ENCODE measurements at places on chromosomes 6 and 20.

- no peak for DNase-seq
These were observed 12.6 kb upstream of the ZFP64 start for GRCh38 chr20:52204136-52204535.

GRCh38 chr6:24891004-24891403 lies 44.8 kb downstream of the RIPOR2 start:
- no peak for DNase-seq

DNA sequence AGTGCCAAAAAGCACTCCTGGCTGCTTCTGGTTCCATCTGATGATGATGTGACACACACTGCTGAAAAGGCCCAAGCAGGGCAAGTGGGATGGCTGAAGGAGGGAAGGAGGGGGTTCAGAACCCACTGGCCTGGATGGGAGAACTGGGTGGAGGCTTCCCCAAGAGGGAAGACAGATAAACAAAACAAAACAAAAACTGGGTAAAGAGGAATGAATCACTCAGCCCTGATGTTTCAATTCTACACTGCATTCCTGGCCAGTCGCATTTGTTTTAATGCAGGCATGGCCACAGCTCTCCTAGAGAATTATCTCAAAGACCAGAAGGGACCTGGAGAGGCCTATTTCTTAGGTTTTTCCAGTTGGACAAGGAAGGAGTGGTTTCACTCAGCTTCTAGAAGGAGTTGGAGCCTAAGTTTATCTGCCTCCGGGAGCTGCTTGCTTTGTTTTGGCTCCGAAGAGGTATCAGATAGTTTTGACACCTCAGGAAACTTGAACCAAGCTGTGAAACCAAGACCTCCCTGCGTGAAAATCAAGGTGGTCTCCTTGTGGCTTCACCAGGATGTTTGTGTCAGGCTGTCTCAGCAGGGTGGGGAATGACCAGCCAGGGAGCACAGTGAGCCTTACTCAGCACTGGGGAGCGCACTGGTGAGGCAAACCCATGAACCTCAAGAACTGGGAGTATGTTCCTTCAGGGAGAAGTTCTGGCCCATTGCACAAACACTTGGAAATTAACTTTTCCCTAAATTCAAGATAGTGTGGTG lies 16.1 kb downstream of the TTPAL start:
- DNase-seq: no peak

GRCh38 chr6:29531668-29532067 lies 27.9 kb downstream of the UBD start:
- DNase-seq: no peak

DNA sequence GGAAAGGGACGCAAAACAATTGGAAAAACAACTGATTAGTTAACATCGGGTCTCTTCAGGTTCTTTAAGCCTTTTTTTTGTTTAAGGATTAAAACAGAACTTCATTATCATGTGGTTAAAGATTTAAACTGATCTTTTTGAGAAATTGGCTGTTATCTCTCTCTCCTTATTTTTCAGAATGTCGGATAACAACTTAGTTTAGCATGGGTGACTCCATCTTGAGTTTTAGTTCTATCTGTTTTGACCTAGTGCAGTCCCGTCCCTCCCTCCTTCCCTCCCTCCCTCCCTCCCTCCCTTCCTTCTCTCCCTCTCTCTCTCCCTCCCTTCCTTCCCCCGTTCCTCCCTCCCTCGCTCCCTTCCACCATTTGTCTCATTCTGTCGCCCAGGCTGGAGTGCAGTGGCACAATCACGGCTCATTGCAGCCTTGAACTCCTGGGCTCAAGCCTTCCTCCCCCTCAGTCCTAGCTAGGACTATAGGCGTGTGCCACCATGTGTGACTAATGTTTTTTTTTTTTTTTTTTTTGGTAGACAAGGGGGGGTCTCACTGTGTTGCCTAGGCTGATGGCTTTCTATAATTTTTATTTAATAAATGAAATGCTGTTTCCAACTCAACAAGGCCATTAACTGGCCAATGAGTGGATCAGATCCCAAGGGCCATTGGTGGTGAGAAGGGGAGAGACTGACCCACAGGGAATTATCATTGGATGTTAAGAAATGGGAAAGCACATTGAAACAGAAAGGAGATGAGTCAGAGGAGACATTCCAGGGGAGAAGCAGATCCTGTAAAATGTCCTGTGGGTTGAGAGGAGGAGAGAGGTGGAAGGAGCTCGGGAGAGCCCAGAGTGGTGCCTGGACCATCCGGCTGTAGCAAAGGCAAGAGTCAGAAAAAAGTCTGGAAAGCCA lies 13.6 kb downstream of the BAK1 start:
- DNase-seq: no peak

GRCh38 chr6:102680413-102680812 lies 1286.9 kb downstream of the GRIK2 start:
- no peak for DNase-seq

- DNase-seq: no peak
These were observed 757.0 kb downstream of the PTPRT start for GRCh38 chr20:42432496-42433334.

DNA sequence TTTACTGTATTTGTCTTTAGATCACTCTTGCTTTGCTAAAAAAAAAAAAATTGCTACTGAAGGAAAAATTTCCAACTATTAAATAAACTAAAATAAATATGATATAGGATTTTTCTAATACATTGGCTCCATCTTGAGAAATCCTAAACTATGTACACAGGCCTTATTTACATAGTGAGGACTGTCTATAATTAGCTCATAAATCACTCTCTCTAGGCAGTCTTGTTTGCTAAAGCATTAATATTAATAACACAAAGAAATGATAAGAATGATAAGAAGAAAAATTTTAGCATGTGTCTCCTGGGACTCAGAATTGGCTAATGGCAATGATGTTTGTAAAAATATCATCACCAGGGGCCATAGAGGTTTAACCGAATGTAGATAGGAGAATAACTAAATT lies 13.3 kb upstream of the CRYBG1 start:
- no peak for DNase-seq

DNA sequence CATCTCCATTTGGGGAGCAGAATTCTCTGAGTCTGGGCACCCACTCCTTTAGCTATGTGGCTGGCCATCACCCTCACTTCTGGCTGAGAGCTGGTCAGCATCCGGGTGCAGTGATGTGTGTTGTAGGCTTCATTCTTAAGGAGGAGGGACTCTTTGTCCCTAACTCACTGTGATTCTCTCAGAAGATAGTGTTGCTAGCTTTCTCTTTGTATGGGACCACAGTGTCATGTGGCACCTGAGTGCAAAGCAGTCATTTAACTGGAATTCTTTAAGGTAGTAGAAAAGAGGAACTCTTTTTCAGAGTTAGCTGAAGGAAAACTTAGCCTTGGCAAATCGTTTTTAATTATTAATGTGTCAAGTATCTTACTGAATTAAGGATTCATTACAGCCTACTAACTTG lies 165.9 kb downstream of the JARID2 start:
- no peak for DNase-seq

GRCh38 chr20:62885896-62886708 lies 24.5 kb upstream of the TCFL5 start:
- no peak for DNase-seq

GRCh38 chr6:149012040-149012545 lies 265.3 kb downstream of the UST start:
- no peak for DNase-seq

- no peak for DNase-seq
These were observed 163.1 kb downstream of the LY86 start for GRCh38 chr6:6751619-6752023.

DNA sequence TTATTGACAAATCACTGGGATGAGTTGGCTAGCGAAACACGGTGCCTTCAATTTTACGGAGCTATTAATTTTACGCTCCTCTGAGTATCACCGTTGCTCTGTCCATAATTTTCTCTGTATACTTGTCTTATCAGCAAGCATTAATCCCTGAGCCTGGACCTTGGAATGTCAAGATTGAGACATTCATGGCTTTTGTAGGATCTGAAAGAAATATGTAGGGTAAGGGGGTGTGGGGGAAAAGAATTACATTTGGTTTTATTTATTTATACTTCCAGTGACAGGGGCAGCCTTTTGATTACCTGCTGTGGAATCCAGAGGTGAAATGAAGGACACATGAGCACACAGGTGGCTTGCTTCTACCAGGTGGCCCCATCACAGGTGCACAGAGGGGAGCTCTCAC lies 46.6 kb downstream of the DTD1 start:
- no peak for DNase-seq

GRCh38 chr20:35226884-35227681 lies 593 bp downstream of the MMP24 start:
- DNase-seq: no peak

All from stimulated activated CD8-positive, alpha-beta memory T cell treated with anti-CD3 and anti-CD28 coated beads, Interleukin-4, amount 100 ng/mL, for 1 hour (primary cell).